ENCODE measurements at places on chromosomes 12 and 14.

GRCh38 chr12:54934419-54934818, 50.1 kb downstream of the TESPA1 start:
- DNase-seq: no peak

DNA sequence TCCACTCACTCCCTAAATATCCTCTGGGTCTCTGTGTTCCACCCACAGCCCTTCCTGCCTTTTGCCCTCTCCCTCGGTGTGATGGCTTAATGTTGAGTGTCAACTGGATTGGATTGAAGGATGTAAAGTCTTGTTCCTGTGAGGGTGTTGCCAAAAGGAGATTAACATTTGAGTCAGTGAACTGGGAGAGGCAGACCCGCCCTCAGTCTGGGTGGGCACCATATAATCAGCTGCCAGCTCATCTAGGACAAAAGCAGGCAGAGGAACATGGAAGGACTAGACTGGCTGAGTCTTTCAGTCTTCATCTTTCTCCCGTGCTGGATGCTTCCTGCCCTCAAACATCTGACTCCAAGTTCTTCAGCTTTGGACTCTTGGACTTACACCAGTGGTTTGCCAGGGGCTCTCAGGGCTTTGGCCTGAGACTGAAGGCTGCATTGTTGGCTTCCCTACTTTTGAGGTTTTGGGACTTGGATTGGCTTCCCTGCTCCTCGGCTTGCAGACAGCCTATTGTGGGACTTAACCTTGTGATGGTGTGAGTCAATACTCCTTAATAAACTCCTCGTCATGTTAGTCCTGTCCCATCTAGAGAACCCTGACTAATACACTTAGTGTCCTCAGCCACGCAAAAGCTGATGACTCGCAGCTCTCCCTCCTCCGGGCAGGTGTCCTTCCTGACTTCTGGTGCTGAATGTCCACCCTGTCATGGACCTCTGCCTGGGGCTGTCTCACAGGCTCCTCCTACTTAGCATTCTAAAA, 5.9 kb downstream of the DGLUCY start:
- DNase-seq: peak; percentile 71

DNA sequence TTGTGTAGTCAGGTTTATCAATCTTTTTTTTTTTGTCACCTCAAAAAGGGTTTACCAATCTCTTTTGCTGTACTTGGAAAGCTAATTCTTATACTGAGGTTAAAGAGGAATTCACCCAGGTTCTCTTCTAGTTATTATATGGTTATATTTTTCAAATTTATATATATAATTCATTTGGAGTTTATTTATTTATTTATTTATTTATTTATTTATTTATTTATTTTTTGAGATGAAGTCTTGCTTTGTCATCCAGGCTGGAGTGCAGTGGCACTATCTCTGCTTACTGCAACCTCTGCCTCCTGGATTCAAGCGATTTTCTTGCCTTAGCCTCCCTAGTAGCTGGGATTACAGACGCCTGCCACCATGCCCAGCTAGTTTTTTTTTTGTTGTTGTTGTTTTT, 73.8 kb downstream of the GPR135 start:
- DNase-seq: no peak

DNA sequence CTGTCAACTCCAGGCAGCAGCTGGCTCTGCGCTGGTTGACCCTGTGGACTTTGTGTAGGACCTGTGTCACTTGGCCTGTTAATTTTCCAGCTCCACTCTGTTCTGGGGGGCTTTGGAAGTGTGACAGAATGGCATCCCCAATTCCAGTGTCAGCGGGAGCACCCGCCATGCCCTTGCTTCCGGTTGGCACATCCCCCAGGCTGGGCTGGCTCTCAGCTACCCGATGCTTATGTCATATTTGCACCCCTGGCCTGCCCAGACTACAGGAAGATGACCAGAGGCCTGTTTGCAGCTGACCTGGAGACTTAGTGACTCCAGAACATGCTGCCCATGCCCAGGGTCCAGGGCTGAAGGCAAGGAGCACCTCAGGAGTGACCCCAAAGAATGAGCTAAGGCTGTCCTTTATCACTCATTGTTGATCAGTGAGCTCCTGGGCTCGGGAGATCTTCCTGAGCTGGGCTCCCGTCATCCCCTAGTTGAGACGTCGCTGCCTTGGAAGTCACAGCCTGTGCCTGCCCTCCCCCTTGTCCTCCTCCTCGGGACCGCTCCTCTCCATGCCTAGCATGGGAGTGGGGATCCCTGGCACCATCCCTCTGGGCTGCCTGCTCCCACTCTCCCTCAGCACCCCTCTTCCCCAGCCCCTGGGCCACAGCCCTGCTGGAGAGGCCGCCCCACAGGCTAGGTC, 163.4 kb upstream of the RTL1 start:
- DNase-seq: no peak

DNA sequence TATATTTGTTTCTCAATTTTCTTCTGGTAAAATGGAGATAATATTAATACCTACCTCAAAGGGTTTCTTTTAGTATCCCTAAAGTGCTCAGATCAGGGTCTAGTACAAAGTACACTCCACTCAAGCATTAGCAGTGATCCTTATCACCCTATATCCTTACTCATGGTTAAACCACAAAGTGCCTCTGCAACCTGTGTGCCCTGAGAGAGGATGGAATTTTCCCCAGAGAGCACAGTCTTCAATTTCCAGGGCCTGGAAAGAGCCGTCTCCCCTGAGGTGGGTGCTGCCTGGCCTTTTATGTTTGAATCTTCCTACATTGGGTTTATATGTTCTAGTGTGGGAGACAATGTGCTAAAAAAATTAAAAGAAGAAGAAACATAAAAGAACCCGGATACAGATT, 183.1 kb upstream of the FBXO33 start:
- DNase-seq: no peak

DNA sequence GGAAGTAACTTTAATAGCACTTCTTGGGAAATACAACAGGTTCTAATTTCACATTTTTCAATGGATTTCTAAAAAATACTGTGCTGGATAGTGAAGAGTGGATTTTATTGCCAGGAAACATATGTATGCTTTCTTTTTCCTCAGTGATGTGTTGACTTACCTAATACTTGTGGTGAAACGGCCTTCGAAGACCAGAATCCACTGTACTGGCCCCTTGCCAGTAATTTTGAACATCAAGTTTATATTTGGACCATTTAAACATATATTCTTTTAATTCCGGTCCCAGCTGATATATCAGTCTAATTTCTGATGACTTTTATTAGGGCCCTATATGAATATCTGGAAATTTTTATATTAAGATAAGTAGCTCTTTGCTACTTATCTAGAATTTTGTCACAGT, 1.8 kb downstream of the MSRB3 start:
- DNase-seq: peak; percentile 26

DNA sequence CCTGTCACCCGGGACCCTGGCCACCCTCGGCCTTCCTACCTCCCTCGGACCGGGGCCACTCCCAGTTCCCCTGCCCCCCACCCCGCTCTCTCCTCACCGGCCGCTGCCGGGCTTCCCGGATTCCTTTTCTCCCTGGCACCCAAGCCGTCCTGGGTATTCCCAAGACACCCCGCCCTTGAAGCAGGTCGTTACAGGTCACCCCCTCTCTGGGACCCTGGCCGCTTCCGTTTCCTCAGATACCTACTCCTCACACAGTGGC, 493 bp downstream of the NUMB start:
- DNase-seq: no peak

DNA sequence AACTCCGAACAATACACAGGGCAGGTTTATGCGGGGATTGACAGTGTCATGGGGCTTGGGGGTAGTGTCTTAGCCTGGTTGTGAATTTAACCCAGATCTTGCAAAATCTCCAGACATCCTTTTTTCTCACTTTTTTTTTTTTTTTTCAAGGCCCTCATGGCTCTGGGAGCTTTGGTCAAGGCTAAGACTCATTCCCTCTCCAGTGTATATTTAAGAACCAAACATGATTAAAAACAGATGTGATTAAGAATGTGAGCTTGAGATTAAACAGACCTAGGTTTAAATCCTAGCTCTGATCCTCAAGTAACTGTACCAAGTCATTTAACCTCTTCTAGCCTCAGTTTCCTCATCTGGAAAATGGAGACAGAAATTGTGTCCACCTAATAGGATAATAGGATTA, 151.7 kb upstream of the FUT8 start:
- DNase-seq: peak; percentile 59

DNA sequence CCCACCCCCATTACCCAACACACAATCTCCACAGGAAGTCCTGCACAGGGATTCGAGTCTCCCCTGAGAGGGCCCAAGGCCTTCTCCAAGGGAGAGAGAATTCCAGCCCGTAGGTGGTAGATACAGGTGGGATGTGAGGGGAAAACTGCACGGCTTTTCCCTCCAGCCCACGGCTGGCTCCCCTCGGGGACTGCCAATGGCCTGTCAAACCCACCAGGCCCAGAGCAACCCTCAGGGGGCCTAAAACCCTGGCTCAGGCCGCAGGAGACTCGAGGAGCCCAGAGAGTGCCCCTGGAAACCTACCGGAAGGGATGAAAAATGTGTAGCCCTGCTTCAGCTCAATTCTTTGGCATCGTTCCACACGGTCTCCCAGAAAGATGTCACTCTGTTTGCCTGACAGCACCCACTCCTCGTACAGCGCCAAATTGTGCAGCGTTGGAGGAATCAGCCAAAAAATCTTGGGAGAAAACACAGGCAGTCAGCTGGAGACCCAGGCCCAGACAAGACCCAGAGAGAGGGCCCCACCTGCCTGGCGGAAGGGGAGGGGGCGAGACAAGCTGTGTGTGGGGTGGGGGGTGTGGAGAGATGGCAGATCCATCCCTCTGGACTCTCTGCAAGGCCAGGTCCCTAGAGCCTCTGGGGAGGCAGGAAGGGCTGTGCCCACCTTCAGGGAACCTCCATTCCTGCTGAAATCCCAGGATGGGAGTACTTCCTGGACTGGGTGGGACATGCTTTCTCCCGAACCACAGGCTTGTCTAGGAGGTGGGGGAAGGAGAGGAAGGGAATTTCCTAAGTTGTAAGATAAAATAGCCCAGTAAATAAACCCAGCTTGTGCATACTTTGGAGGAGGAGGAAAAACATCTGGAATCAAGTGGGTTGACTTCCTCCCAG, 48.1 kb downstream of the KDM2B start:
- DNase-seq: no peak

GRCh38 chr14:81301371-81301770, 80.6 kb upstream of the GTF2A1 start:
- DNase-seq: no peak

DNA sequence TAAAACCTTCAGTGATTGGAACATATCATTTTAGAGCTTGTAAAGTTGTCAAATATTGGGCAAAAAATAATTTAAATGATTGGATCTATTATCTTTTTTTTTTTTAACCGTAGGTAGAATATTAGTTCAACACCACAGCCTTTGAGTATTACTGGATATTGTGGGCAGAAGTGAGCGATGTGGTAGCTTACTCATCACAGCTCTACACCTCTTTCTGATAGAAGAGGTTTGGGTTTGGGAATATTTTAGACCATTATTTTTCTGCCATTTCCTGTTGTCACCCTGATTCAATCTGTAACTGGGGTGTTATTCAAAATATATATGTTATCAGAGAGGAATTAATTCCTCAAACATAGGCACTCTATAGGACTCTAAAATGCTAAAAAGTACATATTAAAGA, 34.8 kb upstream of the SLC38A2 start:
- DNase-seq: no peak

GRCh38 chr14:55440385-55440784, at the start of gene TBPL2:
TSS of gene TBPL2 (minus strand) at chr14:55440616. CDS start at chr14:55440449, 167 bp downstream.
- no peak for DNase-seq

DNA sequence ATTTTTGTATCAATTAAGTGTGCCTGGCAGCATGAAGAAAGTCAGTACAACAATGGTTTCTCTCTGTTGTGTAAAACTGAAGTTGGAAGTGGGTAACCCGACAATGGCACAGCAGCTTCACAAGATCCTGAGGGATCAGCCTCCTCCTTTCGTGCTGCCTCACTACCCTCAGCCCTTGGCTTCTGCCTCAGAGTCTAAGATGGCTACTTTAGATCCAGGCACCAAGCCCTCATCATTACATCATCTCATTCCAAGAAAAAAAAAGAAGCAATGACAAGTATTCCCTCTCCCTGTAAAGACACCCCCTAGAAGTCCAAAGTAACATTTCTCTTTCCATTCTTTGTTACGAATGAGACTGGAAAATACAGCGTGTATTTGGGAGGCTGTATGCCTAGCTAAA, 92.6 kb downstream of the DNAI7 start:
- DNase-seq: no peak

GRCh38 chr12:2627835-2628191, 167.0 kb upstream of the FKBP4 start:
- DNase-seq: no peak

- peak; percentile 80 for DNase-seq
These were observed 193.2 kb upstream of the FRMD6 start for GRCh38 chr14:51458563-51458955.

- no peak for DNase-seq
These were observed 350.7 kb downstream of the C12orf50 start for GRCh38 chr12:87678453-87678852.

Data from EL (cell line).